ENCODE measurements at places on chromosomes 7 and 10.
A peak's percentile ranks its signal among the peaks of the same experiment; 100 is the strongest.

DNA sequence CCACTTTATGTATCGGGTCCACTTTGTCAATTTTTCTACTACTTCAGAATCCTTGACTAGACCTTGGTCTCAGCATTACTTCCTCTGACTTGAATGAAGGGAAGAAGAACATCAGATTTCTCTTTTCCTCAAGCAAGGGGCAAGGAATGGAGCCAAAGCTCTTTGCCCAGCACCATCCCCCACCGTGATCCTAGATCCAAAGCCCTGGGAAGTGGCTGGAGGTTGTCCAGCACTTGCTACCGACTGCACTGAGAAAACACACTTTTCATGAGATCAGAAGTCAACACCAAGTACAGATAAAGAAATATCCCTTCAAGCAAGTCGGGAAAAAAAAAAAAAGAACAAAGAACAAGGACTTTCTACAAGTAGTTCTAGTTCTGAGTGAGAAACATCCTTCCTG is 102.1 kb upstream of the DDC start:
- DNase-seq: no peak

GRCh38 chr10:15426558-15426957 is 55.5 kb upstream of the FAM171A1 start:
- DNase-seq: peak; percentile 69

- no peak for DNase-seq
Observed at GRCh38 chr7:40947566-40947965, 755.3 kb downstream of the INHBA start.

DNA sequence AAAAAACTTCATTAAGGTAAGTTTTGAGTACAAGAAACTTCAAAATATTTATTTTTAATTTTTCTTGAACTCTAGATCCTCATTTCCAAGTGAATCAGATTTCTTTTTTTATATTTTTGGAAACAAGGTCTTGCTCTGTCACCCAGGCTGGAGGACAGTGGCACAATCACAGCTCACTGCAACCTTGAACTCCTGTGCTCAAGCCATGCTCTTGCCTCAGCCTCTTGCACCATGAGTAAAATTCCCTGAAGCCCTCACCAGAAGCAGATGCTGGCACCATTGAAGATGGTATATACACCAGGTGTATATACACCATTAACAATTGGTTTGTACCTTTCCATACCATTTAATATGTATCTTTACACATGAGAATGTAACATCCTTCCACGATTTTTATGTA is 45.1 kb upstream of the ODAD2 start:
- no peak for DNase-seq

- no peak for DNase-seq
Observed at GRCh38 chr7:55156919-55157763, 138.3 kb downstream of the EGFR start.

DNA sequence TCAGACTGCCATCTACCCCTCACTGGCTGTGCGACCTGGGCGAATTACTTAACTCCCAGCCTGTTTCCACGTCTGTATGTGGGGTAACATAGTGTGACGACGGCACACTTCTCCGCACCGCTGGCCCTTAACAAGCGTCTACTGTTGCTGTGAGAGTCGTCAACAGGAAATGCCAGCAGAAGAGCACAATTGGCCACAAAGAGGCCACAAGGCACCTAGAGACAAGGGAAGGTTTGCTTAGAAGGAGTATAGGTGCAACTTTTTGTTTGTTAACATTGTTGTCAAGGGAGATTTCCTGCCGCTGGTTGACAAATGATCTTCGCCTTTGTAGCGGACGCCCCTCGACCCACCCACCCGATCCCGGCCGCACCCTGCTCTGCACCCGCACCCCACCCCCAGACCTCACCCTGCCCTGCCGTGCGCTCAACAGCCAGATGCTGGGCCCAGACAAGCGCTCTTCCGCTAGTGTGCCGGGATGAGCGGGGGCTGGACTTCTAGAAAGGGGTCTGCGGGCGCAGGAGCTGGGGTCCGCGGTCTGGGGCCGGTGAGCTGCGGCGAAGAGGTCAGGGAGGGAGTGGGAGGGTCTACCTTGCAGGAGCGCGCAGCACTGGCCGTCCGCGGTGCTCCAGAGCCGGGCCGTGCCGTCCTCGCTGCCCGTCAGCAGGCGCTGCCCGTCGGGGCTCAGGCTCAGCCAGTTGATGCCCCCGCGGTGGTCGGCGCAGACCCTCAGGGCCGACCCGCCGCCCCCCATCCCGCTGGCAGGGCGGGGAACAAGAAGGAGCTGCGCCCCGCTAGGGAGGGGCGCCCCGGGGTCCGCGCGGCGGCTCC is 785 bp downstream of the WDR86 start:
- DNase-seq: no peak

- no peak for DNase-seq
Observed at GRCh38 chr10:125560947-125561346, 122.0 kb downstream of the TEX36 start.

DNA sequence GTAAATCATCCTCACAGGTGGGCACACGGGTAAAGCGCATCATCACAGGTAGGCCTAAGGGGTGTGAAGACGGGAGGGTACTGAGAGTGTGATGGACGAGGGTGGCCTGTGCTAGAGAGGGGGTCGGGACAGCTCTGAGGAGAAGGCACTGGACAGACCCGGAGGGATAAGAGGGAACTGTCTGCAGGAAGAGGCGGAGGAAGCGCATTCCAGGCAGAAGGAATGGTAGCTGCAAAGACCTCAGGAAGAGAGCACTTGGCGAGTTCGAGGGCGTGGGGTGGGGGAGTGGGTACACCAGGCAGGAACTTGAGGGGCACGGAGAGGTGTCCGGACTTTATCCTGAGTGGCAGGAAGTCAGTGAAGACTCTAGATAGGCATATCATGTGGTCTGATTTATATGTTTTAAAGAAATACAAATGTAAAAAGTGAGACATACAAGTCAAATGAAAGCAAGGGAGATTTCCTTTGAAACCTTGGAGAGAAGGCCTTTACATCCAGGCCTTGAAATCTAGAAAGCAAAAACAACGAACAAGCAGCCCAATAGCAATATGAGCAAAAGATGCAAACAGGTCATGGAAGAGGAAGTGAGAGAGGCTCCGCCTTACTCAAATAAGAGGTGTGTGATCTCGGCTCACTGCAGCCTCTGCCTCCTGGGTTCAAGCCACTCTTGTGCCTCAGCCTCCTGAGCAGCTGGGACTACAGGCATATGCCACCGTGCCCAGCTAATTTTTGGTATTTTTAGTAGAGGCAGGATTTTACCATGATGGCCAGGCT is 3.6 kb downstream of the LHPP start:
- DNase-seq: peak; percentile 21

DNA sequence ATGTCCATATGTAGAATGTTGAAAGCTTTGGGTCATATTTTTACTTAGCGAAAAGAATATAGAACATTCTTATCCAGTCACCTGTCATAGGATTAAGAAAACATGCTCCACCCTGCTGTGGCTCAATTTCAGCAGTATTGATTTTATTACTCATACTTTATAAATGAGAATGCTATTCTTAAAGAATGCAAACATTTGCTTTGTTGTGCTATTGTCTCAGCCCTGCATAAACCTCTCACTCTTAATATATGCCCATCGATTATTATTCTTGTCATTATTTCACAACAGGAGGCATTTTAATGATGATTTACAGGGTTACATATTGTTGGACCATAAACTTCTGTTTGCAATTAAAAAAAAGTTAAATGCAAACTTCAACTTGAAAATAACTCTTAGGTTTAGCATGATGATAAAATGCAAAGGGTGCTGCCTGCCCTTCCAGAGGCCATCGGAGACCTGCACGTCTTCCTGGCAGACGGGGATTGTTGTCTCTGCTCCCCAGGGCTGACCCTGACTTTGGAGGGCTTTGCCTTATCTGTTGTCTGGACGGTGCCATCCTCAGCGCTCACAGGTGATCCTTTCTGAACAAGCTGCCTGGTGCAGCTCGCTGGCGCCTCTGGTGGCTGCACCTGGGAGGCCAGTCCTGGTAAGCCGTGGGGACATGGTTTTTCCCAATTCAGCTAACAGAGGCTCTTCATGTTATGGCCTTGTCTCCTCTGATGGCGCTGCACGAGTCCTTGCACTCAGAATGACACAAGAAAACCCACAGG is 50.0 kb upstream of the SHH start:
- DNase-seq: no peak

DNA sequence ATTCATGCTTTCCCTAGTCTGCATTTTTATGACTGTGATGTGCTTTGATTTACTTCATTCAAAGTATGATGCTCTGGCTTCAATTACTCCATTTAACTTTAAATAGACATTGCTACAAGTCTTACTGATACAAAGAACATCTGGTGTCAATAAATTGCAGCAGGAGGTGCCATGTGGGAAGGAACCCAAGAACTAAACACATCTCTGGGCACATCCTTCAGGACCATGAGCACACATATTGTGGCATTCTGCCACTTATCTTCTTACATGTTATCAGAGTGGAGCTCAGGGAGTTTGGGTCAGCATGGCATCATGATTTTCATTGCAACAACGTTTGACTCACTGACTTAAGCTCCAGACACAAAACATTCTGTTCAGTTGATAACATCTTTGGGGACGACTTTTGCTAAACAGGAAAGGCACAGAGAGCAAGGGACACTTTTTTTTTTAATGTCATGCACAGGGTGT is 227.0 kb downstream of the DKK1 start:
- DNase-seq: no peak

- no peak for DNase-seq
Observed at GRCh38 chr10:110661292-110661691, 17.2 kb downstream of the RBM20 start.

- DNase-seq: no peak
Observed at GRCh38 chr7:112495156-112495788, 14.5 kb downstream of the LSMEM1 start.

GRCh38 chr10:98224509-98224908 is 43.5 kb downstream of the LOXL4 start:
- no peak for DNase-seq

DNA sequence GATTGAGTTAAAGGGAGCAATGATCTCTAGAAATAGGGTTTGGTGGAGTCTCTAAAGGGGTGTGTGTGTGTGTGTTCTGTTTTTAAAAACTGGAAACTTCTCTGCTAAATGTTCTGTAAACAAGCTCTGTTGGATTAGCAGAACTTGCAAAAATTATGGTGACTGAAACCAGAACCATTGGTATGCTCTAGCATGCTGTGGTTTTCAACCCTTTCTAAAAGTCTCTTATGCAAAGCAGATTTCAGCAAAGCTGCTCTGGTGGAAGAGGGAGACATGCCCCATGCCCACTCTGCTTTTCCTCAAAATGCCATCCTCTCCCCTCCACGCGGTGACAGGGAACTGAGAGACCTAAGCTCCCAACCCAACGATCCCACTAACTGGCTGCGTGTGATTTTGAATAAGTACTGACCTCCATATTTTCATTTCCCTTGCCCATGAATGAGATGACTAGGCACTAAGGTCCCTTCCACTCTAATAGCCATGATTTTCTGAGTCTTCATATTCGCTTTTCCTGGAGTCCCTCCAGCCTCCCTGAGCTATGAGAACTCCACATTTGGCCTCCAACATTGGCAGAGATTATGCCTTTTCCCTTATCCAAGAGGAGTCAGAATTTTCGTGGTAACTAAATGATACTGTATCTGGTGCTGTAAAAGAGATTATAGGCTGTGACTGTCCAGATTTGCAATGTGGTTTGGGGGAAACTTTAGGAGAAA is 117.3 kb upstream of the PALS2 start:
- no peak for DNase-seq

- DNase-seq: no peak
Observed at GRCh38 chr7:40234046-40234445, 99.2 kb downstream of the SUGCT start.

GRCh38 chr7:155943251-155943899 is 131.1 kb upstream of the SHH start:
- no peak for DNase-seq

DNA sequence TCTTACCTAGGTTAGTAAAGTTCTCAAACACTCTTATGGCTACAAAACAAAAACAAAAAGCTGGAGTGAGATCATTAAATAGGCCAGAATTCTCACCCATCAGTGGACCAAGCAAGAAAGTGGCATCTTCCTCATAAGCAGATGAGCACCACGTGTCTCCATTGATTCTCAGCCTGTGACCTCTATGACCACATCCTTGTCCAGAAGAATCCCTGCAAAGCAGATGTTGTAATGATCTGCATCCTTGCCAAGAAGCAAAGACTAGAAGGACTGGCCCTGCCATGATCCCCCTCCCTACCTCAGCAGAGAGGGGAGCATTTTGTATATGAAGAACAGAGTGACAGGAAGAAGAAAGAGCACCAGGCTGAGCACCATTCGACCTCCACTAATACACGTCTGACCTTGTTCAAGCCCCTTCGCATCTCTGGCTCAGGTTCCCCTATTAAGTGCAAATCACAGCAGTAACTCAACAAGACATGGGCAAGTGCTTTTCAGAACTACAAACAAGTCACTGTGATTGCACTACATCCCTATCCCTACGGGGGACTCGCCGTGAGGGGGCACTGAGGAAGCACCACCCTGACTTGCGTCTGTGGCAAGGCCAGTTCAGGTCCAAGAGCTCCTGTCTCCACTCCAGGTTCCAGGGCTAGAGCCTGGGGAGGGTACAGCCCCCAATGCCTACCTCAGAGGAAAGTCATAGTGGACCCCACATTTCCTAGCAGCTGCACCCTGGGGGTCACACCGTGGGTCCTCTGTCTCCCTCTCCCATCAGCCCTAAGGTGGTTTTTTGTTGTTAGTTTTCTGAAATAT is 22.2 kb upstream of the RASSF4 start:
- DNase-seq: no peak

DNA sequence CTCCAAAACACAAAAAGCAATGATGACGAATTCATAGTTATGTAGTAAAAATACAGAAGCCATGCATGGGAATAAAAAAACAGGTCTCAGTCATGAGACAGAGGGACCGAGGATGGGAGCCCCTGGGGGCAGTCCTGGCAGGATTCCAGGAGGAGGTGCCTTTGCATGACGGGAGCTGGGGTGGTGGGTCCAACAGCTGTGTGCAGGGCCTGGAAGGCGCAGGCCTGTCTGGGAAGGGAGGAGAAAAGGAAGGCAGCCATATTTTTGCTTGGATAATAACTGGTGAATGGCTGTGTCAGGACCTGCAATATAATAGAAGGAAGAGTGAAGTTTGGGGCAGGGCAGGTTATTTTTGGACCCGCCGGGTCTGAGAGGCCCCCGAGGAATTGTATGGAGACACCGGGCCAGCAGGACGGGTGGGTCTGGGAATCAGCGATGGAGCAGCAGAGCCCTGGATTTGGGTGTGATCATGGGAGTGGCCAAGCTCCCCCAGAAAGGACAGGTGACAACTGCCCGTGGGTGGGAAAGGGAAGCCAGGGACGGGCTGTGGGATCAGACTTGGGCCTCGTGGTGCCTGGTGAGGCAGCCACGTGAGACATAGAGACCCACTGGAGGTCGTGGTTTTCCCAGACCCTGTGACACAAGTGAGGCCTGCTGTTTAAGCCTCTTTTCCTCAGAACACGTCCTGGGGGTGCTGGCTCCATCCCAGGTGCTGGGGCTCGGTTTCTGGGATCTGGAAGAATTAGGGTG is 2.9 kb upstream of the JAKMIP3 start:
- DNase-seq: no peak

Data from Kasumi-1 (cell line).